Fibroblast of mammary gland (primary cell): ENCODE measurements at places on chromosomes 5 and 9.

GRCh38 chr5:153756540-153756939, 266.1 kb downstream of the GRIA1 start:
- peak; percentile 33 for DNase-seq

DNA sequence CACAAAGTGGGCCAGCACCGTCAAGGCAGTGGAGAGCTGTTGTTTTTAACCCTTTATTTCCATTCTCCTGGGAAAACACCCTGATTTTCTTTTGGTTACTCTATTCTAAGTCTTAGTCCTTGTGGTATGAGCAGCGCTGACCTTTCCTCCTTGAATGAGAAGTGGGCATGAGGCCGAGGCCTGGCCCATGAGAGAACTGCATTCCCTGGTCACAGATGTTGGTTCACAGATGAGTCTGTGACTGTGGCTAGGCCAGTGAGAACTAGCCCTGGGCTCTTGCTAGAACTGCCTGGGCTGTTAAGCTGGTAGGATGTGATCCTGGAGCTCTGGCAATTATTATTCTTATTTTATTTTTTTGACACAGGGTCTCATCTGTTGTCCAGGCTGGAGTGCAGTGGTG, 71.7 kb upstream of the KLF9 start:
- DNase-seq, result no peak

DNA sequence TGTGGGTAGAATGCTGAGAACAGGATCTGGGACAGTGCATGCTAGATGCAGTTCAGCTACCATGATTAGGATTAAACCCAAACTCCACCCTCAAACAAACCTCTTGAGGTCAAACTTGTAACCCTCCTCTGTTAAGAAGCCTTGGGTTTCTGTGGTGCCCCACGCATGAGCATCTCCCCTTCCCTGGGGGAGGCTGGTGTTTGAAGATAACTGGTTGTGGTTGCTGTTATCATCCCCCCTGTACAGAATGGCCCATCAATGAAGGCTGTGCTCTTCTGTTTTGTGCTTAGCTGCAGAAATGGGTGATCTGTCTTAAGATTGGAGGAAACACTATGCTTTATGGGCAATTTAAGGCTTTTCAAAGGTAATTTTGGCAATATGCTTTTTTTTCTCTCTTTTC, 4.4 kb upstream of the DAB2IP start:
- DNase-seq, result no peak

DNA sequence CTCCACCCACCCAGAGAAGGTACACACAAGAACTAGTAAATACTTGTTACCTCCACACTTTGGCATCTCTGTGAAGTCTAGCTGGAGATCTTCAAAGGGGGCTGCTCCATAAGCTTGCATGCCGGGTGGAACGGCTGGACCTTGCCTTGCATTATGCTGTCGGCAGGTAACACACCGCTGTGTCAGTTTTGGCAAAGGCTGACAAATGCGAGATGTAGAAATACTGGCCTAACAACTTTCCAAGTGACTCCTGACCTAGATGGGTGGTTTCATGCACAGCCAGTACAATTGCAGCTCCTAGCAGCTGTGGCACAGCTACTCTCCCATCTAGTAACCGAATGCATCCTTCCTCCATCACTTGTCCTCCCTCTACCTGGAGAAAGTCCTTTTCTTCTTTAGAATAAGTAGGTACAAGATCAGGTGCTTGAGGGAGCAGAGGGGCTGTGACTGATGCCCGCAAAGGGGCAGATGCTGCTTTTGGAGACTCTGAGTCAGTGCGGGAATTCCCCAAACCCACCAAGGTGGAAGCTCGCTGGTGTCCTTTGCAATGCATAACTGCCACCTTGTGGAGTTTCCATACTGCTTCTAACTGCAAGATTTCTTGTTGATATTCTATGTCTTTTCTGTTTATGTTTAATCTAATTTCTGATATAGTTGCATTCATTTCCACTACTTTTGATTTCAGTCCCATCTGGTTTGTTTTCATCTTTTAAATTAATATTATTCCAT, 78.4 kb downstream of the TMEM161B start:
- DNase-seq, result no peak

DNA sequence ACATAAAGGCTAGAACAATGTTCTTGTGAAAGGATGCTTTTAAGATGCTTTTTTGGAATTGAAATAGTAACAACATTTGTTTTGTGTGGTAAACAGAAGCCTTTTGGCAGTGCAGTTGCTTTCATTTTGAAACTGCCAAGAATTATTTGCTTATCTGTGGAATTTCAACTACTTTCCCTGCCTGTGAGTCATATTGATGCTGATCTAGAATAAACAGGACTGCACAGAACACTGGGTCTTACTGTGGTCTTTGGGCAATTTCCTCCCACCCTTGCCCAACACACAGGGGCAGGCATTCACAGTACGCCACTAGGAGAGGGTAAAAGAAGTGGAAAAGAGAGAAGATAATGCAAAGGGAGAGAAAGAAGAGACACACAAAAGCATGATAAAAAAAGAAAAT, 483.7 kb downstream of the ELAVL2 start:
- DNase-seq, result peak; percentile 7

GRCh38 chr9:120383999-120384924, 195.7 kb downstream of the CDK5RAP2 start:
- peak; percentile 67 for DNase-seq

DNA sequence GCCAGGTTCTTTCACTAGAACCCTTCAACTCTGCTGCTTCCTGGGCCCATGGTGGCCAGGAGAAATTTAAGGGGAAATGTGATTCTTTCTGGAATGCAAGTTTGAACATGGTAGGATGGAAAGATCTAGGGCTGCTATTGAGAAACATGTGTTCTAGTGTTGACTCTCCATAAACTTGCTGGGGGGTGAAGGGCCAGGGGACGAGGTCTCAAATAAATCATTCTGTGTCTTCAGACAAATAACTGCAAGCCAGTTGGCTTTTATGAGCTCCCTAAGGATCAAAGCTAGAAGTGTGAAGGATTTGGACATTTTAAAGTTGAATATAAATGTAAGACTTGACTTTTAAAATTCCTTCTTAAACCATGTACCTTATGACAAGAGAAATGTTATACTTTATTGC, 78.5 kb downstream of the ZNF366 start:
- no peak for DNase-seq

DNA sequence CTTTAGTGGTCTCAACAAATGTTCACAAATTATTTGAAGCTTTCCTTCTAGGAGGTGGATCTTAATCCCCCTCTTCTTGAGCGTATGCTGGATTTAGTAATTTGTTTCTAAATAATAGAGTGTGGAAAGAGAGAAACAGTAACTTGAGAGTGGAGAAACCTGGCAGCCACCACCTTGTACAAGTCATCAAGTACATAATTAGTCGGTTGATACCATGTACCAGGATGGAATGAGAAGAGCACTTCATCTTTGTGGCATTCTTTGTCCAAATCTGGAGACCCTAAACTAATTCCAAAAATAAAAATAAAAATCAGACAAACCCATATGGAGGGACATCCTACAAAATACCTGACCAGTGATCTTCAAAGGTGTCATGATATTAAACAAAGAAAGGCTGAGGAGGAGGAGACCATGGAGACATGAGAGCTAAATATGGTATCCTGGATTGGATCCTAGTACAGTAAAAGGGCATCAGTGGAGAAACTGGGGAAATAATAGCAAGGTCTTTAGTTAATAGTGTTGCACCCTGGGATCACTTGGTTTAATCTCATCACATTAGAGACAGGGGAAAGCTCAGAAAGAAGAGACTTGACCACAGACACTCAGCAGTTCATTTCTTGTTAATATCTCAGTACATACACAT, 147.9 kb downstream of the ASTN2 start:
- DNase-seq, result no peak

DNA sequence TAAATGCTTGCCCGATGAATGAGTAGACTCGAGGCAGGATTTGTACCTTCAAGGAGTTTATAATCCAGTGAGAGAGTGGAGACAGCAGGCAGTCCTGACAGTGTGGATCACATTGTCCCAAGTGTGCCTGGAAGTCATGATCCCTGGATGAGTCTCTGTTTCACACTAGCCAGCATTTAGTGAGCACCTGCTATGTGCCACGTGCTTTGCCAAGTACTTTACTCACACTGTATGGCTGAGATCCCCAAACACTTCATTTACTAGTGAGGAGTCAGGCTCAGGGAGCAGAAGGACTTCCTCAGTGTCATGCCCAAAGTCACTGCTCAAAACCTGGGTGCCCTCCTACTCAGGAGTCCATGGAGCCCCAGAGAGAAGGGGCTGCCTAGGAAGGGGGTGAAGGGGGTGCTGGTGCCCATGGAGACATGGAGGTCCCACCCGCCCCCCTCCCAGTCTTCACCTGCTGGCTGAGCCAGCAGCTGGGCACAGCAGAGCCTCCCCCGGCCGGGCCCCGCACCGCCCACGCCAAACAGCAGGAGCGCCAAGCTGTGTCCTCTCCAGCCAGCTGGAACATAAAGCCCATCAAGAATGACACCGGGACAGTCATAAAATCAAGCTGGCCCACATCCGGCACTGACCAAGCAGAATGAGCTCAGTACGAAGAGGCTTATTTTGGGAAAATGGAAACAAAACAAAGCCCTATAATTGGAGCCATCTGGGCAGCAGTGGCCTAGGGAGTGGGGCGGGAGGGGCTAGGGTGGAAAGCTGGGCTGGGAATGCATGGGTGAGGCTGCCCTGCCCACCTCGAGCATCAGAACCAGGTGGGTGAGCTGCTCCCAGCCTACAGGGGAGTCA, 10.6 kb downstream of the LAMC3 start:
- DNase-seq, result peak; percentile 72

- DNase-seq, result peak; percentile 98
These were observed 55.6 kb downstream of the PTPDC1 start for GRCh38 chr9:94139672-94140417.

- no peak for DNase-seq
These were observed 22.9 kb upstream of the ROPN1L start for GRCh38 chr5:10418654-10419345.

DNA sequence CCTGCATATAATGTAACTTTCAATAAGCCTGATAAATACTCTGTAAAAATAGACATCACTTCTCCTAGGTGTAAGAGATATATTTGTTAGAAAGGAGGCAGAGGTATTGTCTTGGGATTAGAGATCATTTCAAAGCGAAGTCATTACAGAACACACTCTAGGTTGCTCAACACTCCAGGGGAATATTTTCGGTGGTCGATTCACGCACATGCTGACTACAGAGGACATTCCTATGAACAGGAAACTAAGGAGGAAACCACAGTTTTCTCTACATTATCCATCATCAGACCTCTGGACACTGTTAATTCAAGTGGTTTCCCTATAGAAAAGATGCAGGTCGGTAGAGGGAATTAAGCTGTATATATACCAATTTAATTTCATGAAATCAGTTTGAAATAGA, 370.0 kb downstream of the NDUFS4 start:
- peak; percentile 46 for DNase-seq

GRCh38 chr5:173123416-173123815, 20.9 kb upstream of the BNIP1 start:
- DNase-seq, result peak; percentile 74

DNA sequence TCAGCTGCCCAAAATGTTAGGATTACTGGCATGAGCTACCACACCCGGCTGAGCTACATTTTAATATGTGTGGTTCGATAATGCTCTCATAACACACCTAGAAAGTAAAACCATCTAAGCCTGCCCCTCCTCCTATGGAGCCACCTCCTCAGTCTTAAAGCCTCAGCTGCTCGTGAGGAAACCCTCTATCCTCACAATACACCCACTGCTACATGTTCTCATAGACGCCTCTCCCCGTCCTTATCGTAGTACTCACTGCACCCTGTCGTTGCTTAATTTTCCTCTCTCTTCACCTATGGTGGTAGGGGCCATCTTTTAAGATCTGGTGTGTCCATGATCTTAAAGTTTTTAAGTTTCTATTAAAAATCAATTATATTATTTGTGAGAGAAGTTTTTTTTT, 72.9 kb downstream of the RCL1 start:
- DNase-seq, result no peak

GRCh38 chr9:126673689-126674364, 60.1 kb downstream of the LMX1B start:
- DNase-seq, result no peak

DNA sequence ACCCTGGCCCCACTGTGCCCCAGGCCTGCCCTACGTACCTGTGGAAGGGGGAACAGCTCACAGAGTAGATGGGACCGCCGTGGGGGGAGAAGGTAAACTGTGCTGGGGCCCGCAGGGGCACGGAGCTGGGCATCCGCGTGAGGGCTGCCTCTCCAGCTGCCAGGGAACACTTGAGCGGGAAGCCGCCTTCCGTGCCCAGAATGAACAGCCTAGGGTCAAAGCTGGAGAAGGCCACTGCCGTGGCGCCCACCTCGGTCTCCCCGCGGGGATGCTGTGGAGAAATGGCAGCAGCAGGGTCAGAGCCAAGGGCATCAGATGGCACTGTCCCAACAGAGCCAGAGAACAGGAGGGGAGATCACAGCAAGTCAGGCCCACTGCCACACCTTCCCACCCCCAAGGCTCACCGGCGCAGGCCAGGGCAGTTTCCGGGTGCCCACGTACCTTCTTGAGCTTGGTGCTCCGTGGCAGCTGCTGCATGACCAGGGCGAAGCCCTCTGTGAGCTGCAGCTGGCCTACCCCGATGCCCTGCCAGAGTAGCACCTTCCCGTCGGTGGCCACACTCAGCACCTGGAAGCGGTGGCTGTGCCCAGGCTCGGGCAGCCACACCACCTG, 21.9 kb downstream of the DYNC2I2 start:
- no peak for DNase-seq

DNA sequence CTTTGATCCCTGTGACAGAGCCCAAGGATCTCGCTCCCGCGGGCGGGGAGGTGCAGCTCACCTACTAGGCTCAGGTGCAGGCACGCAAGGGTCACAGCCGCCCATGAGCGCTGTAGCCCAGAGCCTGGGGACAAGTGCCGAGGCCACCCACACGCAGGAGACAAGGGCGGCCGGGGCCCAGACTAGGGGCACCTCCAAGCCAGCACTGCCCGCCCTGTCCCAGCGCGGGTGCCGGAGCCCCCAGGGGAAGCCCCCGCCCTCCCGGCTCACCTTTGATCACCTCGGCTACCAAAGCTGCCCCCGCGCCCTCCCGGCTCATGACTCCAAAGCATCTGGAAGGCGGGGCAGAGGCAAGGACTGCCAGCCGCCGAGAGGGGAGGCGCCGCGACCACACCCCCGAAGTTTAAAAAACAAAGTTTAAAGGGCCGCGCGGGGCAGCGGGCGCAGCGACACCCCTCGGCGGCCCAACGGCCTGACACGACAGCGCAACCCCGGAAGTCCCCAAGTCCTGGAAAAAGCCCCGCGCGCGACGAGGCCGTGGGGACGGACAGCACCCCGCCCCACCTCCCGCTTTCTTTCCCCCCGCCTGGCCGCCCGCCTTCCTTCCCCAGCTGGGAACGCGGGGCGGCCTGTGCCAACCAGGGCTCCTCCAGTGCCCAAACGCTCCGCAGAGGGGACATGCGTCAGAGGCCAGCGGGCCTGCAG, 53.0 kb downstream of the CDC14B start:
- DNase-seq, result peak; percentile 46

GRCh38 chr5:75734913-75735789, 17.9 kb upstream of the POC5 start:
- DNase-seq, result peak; percentile 19

- no peak for DNase-seq
These were observed 157.3 kb upstream of the ALDH1B1 start for GRCh38 chr9:38235244-38235643.
